Activated T-cell treated with anti-CD3 and anti-CD28 coated beads, Interleukin-2, amount 50 U/mL, for 4 hours (primary cell): ENCODE measurements at places on chromosomes 5 and 9.

- DNase-seq: no peak
Observed at GRCh38 chr5:121974261-121974660, 12.5 kb downstream of the SRFBP1 start.

DNA sequence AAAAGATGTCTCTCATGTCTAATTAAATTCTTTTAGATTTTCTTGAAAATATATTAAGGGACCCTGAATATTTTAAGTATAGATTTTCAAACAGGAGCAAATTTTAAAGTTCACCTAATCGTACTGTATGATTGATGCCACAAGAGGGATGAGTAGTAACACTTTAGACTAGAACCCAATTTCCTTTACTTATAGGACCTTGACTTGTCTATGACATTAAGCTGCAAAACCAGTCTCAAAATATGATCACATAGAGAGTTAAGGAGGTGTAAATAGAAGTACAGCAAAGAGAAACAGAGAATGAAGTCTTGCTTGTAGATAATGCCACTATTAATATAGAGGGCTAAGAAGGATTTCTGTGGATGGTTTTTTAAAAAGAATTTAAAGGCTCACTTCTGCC lies 312.9 kb upstream of the PRR16 start:
- DNase-seq: no peak

- DNase-seq: no peak
Observed at GRCh38 chr5:4665911-4666310, 474.2 kb upstream of the ADAMTS16 start.

DNA sequence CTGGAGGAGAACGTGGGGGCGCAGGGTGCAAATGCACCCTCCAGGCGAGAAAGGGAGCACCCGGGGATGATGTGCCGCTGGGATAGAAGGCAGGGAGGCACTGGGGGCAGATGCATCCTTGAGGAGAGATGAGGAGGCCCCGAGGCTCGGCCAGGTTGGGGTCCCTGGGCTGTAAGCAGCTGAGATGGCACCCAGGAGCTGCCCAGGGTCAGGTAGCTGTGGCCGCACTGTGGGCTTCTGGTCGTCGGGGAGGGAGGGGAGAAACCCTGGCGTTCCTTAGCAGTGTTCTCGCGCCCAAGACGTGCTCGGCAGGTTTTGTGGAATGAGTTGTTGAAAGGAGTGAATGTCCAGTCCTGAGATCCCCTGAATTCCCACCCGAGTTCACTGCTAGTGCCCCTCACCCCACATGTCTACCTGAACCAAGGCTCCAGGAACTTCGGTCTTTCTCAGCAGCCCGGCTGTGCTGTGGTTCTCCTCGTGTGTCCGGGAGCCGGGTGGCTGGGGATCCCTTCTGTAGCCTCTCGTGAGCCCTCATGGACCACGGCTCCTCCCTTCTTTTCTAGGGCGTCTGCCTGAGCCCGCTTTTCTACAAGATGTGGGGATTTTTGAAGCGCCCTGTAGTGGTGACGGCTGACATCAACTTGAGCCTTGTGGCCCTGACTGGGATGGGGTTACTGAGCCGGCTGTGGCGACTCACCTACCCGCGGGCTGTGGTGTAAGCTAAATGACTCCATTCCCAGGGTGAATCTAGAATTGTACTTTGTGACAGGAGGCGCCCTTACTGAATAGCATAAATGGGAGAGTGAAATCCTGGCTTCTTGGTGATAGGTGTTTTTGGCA lies 1.1 kb downstream of the POMT1 start:
- peak; percentile 54 for DNase-seq

DNA sequence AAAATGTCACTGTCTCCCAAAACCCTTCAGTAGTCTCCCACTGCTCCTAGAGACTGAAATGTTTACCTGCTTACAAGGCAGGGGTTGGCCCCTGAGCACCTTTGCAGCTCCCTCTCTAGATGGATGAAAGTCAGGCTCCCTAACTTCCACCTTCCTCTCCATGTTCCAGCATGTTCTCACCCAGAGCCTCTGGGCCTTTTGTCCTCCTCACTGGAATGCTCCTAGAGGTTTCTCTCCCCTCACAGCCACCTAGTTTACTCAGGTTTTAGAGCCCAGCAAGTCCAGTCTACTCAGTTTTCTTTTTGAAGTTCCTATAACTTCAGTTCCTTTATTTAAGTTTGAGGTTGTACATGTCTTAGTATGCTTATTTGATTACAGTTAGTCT lies 815 bp upstream of the URM1 start:
- DNase-seq: no peak

- no peak for DNase-seq
Observed at GRCh38 chr5:158026304-158027031, 167.5 kb upstream of the CLINT1 start.

- DNase-seq: no peak
Observed at GRCh38 chr5:173228639-173229381, 6.2 kb downstream of the NKX2-5 start.

GRCh38 chr5:173646692-173647091 lies 30.2 kb upstream of the BOD1 start:
- no peak for DNase-seq

DNA sequence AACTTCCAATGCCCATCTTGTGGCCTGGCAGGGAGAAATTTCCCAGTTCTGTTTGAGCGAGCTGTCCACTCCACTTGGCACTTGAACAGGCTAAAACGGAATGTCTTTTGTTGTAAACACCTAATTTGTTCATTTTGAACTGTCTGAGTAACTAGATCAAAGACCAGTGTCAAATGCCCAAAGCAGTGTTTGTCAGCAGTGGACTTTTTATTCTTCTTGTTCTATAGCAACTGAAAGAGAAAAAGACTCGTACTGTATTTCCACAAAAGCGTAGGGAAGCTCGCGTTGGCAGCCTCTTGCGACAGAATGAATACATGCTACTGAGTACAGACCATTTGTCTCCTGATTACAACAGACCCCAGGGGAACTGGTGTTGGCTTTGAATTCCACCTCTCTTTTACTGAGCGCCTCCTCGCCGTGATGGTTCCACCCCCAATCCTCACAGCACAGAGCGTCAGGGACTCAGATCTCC lies 601.8 kb upstream of the ZNF608 start:
- DNase-seq: no peak

GRCh38 chr5:31273161-31273560 lies 79.7 kb downstream of the CDH6 start:
- no peak for DNase-seq

DNA sequence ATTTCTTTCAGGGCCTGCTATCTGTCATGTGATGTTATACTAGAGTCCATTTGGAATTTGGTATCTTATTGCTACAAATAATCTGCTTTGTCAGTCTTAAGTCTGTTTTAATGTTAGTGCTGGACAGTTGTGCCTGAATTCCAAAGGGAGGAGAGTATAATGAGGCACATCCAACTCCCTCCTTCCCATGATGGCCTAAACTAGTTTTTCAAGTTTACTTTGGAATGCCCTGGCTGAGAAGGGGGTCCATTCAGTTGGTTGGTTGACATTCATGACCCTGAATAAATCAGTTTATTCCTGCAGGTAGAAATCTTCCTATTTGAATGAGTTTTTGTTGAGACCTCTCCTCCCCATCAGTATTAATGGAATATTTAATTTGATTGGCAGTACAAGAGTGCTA lies 9.4 kb upstream of the LRRTM2 start:
- no peak for DNase-seq

GRCh38 chr5:36033047-36033446 lies 33.6 kb downstream of the UGT3A2 start:
- DNase-seq: no peak

DNA sequence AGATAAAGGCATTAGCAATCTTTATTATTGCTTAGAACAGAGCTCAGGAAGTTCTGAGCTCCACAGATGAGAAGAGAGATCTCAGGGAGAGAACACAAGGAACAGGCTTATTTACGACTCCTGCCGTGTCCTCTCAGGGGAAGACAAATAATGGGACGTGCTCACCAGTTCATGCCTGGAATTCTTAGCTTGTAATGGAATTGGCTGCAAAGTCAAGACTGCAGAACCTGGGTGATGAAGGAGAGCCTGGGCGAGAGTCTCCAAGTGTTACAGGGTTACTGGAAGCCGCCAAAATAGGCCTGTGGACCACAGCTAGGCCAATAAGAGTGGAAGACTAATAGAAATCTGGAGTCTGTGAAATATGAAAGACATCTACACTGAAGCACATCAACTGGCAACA lies 174.5 kb upstream of the ADAMTSL1 start:
- no peak for DNase-seq

DNA sequence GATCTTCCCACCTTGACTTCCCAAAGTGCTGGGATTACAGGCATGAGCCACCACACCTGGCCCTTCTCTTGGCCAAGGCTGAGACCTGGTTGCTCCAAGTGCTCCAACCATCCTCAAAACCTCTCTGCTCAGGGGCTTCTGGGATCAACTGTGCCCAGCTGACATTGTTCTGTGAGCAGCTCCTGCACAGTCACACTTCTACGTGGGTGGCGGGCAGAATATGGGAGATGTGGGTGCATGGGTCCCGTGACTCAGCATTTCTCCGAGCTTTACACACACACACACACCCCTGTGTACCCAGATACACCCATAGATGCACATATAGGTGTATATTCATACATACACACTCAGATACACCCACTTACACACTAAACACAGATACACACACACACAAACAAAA lies 10.5 kb upstream of the MYORG start:
- no peak for DNase-seq

GRCh38 chr5:149387982-149388381 lies 8.9 kb upstream of the IL17B start:
- DNase-seq: no peak

GRCh38 chr5:170080217-170080616 lies 25.5 kb upstream of the FOXI1 start:
- DNase-seq: no peak

DNA sequence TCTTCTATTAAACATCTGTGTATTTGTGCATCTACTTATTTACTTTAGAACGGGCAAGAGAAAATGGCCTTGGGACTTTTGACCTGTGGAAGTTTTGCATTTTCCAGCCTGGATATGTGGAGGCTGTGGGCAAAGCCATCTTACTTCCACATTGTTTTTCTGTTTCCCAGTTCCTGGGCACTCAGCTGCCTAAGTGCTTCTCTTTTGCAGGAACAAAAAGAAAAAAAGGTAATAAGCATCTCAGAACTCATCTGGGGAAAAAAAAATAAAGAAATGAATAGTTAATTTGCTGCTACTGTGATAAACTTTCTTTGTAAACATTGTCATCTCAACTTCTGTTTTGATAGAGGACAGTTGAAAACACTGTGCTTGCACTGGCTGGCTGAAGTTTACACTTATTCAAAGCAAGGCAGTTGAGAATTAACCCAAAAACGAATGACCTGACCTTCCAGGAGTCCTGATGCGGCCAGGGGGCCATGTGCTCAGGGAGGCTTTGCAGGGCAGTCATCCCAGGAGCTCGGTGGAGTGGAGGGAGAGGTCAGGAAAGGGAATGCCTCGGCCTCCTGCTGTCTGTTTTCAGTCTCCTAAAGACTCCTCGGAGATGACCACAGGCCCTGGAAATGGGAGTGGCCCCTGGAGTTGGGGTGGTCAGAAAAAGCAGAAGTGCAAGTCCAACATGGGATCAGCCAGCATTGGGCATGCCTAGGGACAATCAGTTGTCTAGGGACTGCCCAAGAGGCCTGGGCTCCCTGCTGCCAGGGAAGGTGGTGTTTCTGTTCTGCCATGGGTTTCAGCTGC lies 75.5 kb downstream of the RAI14 start:
- no peak for DNase-seq

GRCh38 chr5:54021431-54022164 lies 288.8 kb downstream of the ARL15 start:
- DNase-seq: no peak

- no peak for DNase-seq
Observed at GRCh38 chr5:118873417-118873816, 114.9 kb downstream of the DTWD2 start.

DNA sequence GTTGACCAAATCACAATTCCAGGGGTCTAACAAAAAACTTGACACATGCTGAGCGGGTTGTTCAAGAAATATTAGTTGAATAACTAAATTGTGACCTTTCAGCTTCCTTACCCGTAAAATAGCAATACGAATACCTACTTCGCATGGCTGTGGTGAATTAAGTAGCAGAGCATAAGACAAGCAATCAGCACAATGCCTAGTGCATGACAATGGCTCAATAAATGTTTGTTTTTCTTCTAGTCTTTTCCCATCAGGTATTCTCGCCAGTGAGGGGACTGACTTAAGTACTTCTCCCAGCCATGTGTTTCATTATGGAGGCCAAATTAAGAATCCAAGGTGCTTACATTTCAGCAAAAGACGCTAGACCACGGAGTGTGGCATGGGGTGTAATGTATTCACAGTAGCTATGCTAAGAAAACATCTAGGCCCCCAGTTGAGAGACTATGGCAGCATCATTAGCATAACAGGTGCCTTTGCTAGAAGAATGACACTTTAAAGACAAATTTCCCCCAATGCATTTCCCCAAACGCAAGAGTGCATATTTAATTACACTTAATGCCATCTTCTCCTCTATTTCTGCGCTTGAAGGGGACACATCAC lies 145.9 kb downstream of the ASTN2 start:
- DNase-seq: no peak

DNA sequence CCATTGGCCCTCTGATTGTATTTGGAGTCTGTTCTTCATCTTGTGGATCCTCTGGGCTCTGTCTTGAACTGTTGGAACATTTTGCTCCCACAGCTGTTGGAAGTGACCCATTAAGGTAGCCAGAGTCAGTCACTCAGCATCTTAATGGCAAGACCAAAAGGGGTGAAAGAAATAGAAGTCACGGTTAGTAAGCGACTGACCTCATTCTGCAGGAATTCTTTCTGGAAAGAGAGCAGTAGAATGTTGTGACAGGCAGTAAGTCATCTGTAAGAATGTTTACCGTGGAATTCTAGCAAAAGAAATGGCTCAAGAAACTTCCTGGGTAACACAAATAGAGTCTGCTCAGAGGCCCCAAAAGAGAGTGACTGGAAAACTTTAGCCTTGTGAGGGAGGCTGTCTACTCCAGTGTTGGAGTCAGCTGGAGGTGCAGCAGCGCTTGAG lies 28.6 kb upstream of the TNC start:
- DNase-seq: no peak

DNA sequence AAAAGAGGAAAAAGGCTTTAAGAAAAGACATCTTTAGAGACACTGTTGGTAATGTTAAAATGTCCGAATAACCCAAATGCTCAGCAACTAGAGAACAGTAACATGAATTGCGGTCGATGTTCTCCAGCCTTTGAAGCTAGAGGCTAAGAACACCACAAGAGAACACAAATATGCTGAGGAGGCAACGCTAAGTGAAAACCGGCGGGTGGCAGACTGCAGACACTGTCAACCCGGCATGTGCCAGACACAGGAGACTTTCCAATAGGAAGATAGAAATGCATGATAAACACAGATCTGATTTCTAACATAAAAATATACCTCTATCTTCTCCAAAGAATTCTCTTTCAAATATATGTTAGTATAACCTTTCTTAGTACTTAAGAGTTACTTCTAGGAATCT lies 18.4 kb upstream of the DDX41 start:
- DNase-seq: no peak

DNA sequence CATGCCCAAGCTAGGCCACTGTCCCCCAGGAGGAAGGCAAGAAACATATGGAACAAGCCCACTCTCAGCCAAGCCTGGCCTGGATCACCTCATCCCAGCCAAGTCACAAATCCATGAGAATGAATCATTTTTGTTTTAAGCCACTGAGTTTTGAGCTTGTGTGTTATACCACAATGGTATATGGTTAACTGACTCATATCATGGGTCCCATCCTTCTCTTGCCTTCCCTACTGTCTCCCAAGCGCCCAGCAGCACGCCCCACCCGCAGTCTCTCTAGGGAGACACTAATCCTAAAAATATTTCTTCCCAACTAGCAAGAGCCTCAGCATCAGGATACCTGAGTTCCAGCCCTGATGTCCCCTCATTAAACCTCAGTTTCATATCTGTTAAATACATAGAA lies 248.1 kb downstream of the CDK5RAP2 start:
- DNase-seq: no peak
